IMR-90 (cell line): ENCODE measurements at places on chromosomes 1 and 21. TPM values are rescaled to one million over a fixed set of nuclear protein-coding genes. Genes with fewer than 3 reads are reported as not detected.

CATSPER4 gene
- total RNA-seq = not detected in 2 replicates

RYR2 gene
- not detected in 2 replicates for total RNA-seq

SPATA45 gene
- not detected in 2 replicates for total RNA-seq

- no peak overlapping the region for H3K27ac ChIP-seq
- peak; percentile 3 for DNase-seq
- H3K4me3 ChIP-seq = no peak overlapping the region
Observed at GRCh38 chr1:37323486-37324377, 150.6 kb upstream of the ZC3H12A start.

RNF186 gene
- total RNA-seq = not detected in 2 replicates

PTGS2 gene
- total RNA-seq = 4.8 and 6.9 TPM in 2 replicates

MATN1 gene
- 0.56 TPM in 1 of 2 replicates, not detected in the other for total RNA-seq

GRCh38 chr1:67072749-67073148 is 18.8 kb upstream of the SLC35D1 start:
- H3K27me3 ChIP-seq = peaks cover 5% of the 10 kb centered on the region; the same call in 1 of the 2 replicates
- DNase-seq = no peak
- no peak overlapping the region for H3K27ac ChIP-seq
- H3K4me1 ChIP-seq = no peaks in the 10 kb centered on the region

- DNase-seq = peak; percentile 66
- no peaks in the 10 kb centered on the region for H3K27me3 ChIP-seq
- no peaks in the 10 kb centered on the region for H3K36me3 ChIP-seq
- H3K4me3 ChIP-seq = no peak overlapping the region
- H3K27ac ChIP-seq = no peak overlapping the region
- H3K4me1 ChIP-seq = peaks cover 5% of the 10 kb centered on the region
Observed at GRCh38 chr21:37862536-37862935, 53.7 kb downstream of the KCNJ6 start.

- DNase-seq = no peak
- H3K4me1 ChIP-seq = no peaks in the 10 kb centered on the region
- H3K4me3 ChIP-seq = no peak overlapping the region
- peaks cover 32% of the 10 kb centered on the region for H3K36me3 ChIP-seq
Observed at GRCh38 chr21:44093761-44094160, 13.4 kb upstream of the PWP2 start.

GRCh38 chr1:201206176-201206575 is 15.6 kb downstream of the IGFN1 start:
- H3K4me1 ChIP-seq = no peaks in the 10 kb centered on the region
- H3K4me3 ChIP-seq = no peak overlapping the region
- DNase-seq = no peak
- H3K27ac ChIP-seq = no peak overlapping the region
- peaks cover 67% of the 10 kb centered on the region for H3K27me3 ChIP-seq

DNA sequence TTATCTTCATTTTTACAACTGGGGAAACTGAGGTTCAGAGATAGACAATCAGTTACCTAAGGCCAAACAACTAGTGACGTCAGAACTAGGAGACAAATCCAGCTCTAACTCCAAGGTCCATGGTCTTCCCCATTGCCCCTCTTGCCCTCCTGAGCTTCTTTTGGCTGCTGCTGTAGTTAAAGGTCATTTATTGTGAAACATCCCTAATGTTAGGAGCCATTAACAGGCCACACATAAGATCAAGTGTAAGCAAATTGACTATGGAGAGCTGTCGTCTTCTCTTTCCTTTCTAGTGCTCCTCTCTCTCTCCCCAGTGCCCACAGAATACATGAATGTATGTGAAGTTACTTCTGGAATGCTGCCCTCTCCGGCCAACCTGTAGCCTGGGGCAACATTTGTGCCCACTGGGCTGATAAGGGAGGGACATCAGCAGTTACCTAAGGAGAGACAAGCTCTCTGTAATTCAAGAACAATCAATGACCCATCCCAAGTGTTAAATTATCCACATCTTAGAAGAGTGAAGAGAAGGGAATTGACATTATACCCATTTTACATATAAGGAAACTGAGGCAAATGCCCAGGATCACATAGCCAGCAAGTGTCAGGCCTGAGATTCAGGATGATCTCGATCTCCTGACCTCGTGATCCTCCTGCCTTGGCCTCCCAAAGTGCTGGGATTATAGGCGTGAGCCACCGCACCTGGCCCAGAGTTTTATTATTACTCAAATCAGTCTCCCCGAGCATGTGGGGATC is 40.1 kb downstream of the PTAFR start:
- H3K27me3 ChIP-seq = no peaks in the 10 kb centered on the region
- DNase-seq = no peak
- peaks cover 3% of the 10 kb centered on the region; the same call in 1 of the 2 replicates for H3K4me1 ChIP-seq
- no peaks in the 10 kb centered on the region for H3K36me3 ChIP-seq
- no peak overlapping the region for H3K4me3 ChIP-seq

- peaks cover 29% of the 10 kb centered on the region for H3K4me1 ChIP-seq
- no peak overlapping the region for H3K4me3 ChIP-seq
- H3K27me3 ChIP-seq = no peaks in the 10 kb centered on the region
- peaks cover 23% of the 10 kb centered on the region; the same call in 1 of the 2 replicates for H3K36me3 ChIP-seq
- H3K27ac ChIP-seq = no peak overlapping the region
Observed at GRCh38 chr1:25563330-25564215, 20.2 kb downstream of the LDLRAP1 start.

SOX13 gene
- total RNA-seq = 0.54 and 0.56 TPM in 2 replicates

DNA sequence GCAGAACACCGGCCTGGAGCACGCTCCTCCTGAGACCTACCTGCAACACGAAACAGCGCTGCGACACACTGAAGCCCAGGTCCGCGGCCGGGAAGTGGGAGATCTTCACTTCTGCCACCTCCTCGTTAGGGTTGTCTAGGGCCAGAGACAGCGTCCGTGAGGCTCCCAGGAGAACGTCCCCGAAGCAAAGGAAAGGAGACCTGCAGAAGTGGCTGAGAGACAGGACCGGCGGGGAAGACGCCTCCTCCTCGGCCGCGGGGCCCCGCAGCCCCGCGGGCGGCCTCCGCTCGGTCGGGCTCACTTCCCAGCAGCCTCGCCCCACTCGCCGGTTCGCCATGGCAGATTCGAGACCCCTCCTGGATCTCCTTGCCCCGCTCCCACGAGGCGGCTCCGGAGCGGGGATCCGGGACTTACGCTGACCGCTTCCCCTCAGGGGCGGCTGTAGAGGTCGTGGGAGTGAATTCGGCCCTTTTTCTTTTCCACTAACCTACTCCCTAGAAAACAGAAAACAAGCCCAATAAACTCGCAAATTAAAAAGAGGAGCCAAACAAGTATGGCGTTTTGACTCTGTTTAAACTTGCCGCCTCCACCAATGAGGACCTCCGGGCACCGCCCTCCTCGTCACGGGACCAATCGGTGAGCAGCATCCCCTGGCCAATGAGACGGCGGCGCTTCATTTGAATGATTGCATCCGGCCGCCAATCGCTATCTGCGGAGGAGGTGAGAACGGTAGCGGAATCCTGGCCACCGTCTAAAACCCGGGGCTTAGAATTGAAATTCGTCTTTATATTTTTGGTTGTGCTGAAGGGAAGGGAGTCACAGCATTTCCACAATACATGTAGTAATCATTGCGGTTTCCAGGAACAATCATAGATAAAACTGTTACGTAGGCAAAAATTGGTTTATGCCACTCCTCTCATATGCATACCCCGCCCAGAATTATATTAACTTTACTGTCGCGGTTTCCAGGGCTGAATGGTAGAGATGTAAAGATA is at the start of gene ASPM:
Gene ASPM (minus strand): TSS at position 569 of the 995 bp plus-strand sequence. CDS start 232 bp downstream, at position 337.
- no peaks in the 10 kb centered on the region for H3K27me3 ChIP-seq
- no peaks in the 10 kb centered on the region for H3K36me3 ChIP-seq
- peak within 1 kb of the TSS; percentile 58 for H3K27ac ChIP-seq
- no peaks in the 10 kb centered on the region; the same call in 1 of the 2 replicates for H3K4me1 ChIP-seq
- H3K4me3 ChIP-seq = peak within 1 kb of the TSS; percentile 68
- DNase-seq = peak; percentile 93

- H3K4me3 ChIP-seq = no peak overlapping the region
- H3K4me1 ChIP-seq = peaks cover 8% of the 10 kb centered on the region
- H3K27me3 ChIP-seq = no peaks in the 10 kb centered on the region
- peak; percentile 61 for DNase-seq
- no peak overlapping the region for H3K27ac ChIP-seq
Observed at GRCh38 chr1:200233393-200233792, 176.4 kb downstream of the ZNF281 start.

DNA sequence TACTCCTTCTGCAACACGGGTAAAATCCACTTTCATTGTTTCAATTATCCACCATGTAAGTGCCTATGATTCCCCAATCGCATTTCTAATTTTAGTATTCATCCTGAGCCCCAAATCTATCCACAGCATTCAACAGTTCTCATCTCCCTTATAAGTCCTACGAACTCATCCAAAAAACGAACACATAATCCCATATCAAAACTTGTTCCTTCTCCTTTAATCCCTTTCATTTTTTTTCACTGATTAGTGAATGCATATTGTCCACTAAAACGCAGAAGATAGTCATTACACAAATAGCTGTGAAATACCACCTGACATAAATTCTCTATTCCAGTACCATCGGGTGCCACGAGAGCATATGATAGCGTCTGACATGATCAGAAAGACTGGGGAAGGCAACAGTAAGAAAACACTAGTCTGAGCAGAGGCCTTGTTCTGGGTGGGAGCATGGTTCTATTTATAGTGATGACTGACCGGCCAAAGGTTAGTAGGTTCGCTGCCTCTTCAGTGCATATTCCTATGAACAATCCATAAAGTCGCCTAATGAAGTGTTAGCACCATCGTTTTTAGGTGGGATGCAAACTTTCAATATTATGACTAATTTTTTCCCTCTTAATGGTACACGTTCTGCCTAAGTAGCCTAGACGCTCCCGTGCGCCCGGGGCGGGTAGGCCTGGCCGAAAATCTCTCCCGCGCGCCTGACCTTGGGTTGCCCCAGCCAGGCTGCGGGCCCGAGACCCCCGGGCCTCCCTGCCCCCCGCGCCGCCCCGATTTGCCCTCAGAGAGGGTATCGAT is 648 bp downstream of the ATP5PF start:
- H3K27me3 ChIP-seq = no peaks in the 10 kb centered on the region
- peak overlapping the region; percentile 53 for H3K4me3 ChIP-seq
- H3K36me3 ChIP-seq = peaks cover 11% of the 10 kb centered on the region
- DNase-seq = peak; percentile 35
- no peaks in the 10 kb centered on the region for H3K4me1 ChIP-seq
- peak overlapping the region; percentile 96 for H3K27ac ChIP-seq

NECAP2 gene
- total RNA-seq = 79.7 and 85.1 TPM in 2 replicates

TRABD2B gene
- not detected in 2 replicates for total RNA-seq

DNA sequence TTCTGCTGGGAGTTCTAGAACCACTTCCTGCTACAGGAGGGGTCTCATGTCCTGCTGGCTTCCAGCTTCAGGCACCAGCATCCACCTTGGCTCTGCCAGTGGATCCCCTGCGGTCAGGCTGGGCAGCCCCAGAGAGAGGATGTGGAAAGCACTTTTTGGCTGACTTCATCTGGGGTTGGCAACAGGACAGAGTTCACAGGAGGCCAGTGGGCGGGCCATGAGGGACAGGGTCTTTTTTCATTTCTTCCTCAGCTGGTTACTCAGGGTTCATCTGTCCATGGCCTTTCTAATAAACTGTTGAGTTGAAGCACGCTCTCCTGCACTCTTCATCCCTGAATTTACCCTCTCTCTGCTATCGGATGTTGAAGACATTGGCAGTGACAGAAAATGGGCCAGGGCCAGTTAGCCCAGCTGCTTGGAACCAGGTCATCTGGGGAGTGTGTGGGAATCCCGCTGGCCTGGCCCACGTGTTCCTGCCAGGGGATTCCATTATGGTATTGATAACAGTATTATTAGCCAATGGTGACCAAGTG is 45.2 kb downstream of the RPS6KA1 start:
- DNase-seq = peak; percentile 33
- no peak overlapping the region for H3K4me3 ChIP-seq
- no peak overlapping the region for H3K27ac ChIP-seq
- H3K4me1 ChIP-seq = peaks cover 2% of the 10 kb centered on the region; the same call in 1 of the 2 replicates
- peaks cover 7% of the 10 kb centered on the region; the same call in 1 of the 2 replicates for H3K27me3 ChIP-seq

DNA sequence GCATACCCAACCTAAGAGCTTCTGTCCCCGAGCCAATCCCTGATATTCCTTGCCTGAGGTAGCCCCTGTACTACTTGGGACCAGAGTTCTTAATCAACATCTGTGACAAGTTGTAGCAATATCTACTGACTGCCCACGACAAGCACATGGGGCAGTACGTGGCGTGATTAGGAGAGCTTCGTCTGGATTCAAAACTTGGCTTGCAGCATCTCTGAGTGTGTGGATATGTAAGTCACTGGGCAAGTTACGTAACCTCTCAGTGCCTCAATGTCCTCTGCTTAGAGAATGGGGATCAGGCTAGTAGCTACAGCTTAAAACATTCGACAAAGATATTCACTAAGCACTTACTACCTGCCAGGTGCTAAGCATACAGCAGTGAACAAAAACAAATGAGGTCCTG is 5.0 kb downstream of the HSPG2 start:
- peak overlapping the region; percentile 93 for H3K27ac ChIP-seq
- no peak overlapping the region for H3K4me3 ChIP-seq
- H3K27me3 ChIP-seq = no peaks in the 10 kb centered on the region
- peaks cover 2% of the 10 kb centered on the region; the same call in 1 of the 2 replicates for H3K36me3 ChIP-seq

GRCh38 chr1:61142726-61143500 is 60.6 kb downstream of the NFIA start:
- no peak for DNase-seq
- H3K27me3 ChIP-seq = no peaks in the 10 kb centered on the region
- no peak overlapping the region for H3K27ac ChIP-seq
- H3K36me3 ChIP-seq = no peaks in the 10 kb centered on the region
- no peak overlapping the region for H3K4me3 ChIP-seq
- H3K4me1 ChIP-seq = peaks cover 3% of the 10 kb centered on the region; the same call in 1 of the 2 replicates

GRCh38 chr1:7771823-7772299 is 765 bp downstream of the VAMP3 start:
- no peak for DNase-seq
- H3K27ac ChIP-seq = peak overlapping the region; percentile 75
- H3K27me3 ChIP-seq = no peaks in the 10 kb centered on the region
- H3K36me3 ChIP-seq = peaks cover 2% of the 10 kb centered on the region; the same call in 1 of the 2 replicates

GRCh38 chr1:213397638-213398037 is 346.6 kb downstream of the RPS6KC1 start:
- H3K4me3 ChIP-seq = no peak overlapping the region
- H3K27ac ChIP-seq = no peak overlapping the region
- H3K4me1 ChIP-seq = no peaks in the 10 kb centered on the region
- no peaks in the 10 kb centered on the region for H3K36me3 ChIP-seq
- no peak for DNase-seq
- no peaks in the 10 kb centered on the region for H3K27me3 ChIP-seq

- no peaks in the 10 kb centered on the region for H3K4me1 ChIP-seq
- H3K4me3 ChIP-seq = no peak overlapping the region
- no peak overlapping the region for H3K27ac ChIP-seq
- no peaks in the 10 kb centered on the region for H3K27me3 ChIP-seq
Observed at GRCh38 chr21:29640080-29640508, 299.7 kb downstream of the GRIK1 start.

RPE65 gene
- under 0.01 TPM in 1 of 2 replicates, not detected in the other for total RNA-seq

SFN gene
- 0.18 TPM in 1 of 2 replicates, not detected in the other for total RNA-seq

- H3K27ac ChIP-seq = no peak overlapping the region
- DNase-seq = peak; percentile 88
- H3K36me3 ChIP-seq = no peaks in the 10 kb centered on the region
- peaks cover 12% of the 10 kb centered on the region for H3K4me1 ChIP-seq
- H3K4me3 ChIP-seq = no peak overlapping the region
- no peaks in the 10 kb centered on the region for H3K27me3 ChIP-seq
Observed at GRCh38 chr1:177937931-177938330, 31.9 kb downstream of the SEC16B start.
